Skin of body (tissue), 3 donors: ENCODE measurements at places on chromosomes 5 and 9. TPM values are rescaled to one million over a fixed set of nuclear protein-coding genes. Genes with fewer than 3 reads are reported as not detected.

Gene MEGF10
- total RNA-seq: 4.7 TPM

Gene UHRF2
- total RNA-seq: 49.9 TPM

Gene AJM1
- total RNA-seq: 0.79 TPM

Gene TUSC1
- total RNA-seq: 10.2 TPM
